Stimulated activated CD4-positive, alpha-beta T cell treated with anti-CD3 and anti-CD28 coated beads, Interleukin-2, amount 100 ng/mL, for 24 hours (primary cell): ENCODE measurements at places on chromosomes 12 and 14.

DNA sequence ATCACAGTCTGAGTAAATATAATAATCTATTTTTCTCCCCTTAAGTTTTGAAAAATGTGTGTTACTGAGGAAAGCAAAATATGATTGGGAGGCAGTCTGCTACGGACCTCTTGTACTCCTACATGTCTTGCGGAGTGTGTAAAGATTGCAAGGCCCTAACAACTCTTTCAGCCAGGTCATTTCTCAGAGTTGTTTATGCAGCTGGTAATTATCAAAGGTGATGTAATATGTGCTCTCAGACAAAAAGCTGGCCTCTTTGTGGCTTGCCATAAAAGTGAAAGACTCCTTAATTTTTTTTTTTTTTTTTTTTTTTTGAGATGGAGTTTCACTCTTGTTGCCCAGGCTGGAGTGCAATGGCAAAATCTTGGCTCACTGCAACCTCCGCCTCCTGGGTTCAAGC lies 40.5 kb upstream of the MON2 start:
- no peak for DNase-seq

- DNase-seq = no peak
Observed at GRCh38 chr12:91053951-91054715, 3.7 kb downstream of the KERA start.

DNA sequence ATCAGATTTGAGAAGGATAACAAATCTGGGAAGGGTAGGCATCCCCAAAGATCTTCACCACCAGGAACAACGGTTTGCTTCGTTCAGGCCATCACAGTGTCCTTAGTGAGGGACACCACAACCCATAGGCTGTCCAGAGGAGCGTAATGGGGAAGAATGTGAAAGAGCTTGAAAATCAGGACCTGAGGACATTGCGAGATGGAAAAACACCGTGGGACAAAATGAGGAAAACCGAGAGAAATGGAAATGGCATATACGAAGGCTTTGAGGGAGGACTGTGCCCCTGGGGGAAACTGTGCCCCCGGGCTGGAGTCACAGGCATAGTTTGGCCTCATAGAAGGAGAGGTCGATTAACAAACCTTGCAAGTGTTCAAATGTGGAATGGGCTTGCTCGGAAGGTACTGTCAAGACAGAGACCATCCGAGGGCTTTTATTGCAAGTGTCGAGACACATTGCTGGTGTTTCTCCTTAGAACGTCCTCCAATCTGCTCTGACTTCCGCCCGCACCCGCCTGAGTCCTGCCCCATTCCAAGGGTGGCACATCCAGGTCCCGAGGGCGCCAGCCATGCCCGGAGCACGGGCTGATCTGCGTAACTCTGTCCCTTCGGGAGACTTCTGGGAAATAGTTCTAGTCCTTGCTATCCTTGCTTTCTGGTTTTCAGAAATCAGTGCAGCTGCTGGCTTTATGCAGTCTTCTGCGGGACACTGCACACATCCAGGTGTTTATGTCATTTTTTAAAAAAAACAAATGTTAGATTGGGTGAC lies 885 bp upstream of the PALS1 start:
- peak; percentile 47 for DNase-seq

DNA sequence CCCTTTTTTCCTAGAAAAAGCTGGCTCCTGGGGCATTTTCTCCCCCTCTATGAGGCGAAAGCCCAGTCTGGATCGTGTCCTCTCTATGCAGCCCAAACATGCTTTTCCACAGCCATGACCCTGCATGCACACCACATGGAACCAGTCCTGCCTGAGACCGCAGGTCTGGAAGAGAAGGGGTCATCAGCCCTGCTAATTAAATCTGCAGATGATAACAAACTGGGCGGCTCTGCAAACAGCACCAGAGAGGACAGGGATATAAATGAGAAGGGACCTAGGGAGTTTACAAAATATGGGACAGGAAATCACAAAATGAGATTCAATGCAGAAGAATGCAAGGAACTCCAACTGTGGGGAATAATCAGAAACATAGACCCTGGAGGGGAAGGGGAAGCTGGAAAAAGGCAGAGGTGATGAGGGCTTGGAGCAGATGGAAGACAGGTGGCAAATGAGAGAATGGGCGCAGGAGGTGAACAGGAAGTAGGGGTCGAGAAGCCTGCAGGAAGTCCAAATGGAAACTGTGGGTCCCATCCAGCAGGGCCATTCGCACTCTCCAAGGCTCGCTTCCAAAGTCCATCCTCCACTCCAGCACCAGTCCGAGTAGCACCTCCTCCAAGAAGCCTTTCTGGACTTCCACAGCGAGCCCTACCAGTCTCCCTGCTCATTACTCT lies 76.3 kb downstream of the ANO2 start:
- no peak for DNase-seq

- no peak for DNase-seq
Observed at GRCh38 chr14:99600232-99600888, 3.6 kb downstream of the CCDC85C start.

GRCh38 chr12:65335021-65335714 lies 56.7 kb downstream of the MSRB3 start:
- DNase-seq = no peak

DNA sequence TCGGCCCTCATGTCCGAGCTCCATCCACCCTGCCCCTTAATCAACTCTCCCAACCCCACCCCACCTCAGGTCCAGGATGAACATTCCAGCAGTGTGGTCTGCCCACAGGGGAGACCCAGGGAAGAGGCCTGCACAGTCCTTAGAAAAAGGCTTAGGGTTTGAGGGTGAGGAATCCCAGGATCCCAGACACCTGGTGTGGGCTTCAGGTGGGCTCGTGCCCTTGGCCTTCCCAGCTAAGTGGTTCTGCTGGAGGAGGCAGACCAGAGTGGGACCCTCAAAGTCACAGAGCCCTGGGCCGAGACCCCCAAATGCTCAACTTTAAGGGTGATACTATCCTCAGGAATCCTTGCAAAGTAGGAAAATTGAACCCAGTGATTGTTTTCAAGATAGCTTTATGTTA lies 25.4 kb upstream of the PPP2R5C start:
- DNase-seq = no peak

GRCh38 chr12:128312661-128313060 lies 45.7 kb downstream of the TMEM132C start:
- DNase-seq = no peak

- DNase-seq = no peak
Observed at GRCh38 chr12:15116086-15116485, 105.1 kb downstream of the RERG start.

DNA sequence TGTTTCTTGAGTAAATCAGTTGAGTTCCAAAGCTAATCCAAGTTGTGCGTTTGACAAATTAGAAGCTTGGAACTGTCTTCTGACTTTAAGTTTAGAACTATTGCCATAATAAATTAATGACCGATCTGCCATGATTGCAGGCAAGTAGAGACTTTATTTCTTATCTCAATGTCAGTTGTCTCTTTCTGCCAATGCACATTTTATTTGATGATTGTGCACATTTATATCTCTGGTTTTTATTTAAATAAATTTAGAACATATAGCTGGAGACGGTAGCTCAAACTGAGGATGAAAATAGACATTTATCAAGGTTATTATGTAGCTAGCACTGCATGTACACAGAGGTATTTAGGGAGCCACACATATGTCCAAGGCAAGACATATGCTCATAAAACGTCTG lies 34.1 kb downstream of the SLCO1B1 start:
- DNase-seq = no peak

DNA sequence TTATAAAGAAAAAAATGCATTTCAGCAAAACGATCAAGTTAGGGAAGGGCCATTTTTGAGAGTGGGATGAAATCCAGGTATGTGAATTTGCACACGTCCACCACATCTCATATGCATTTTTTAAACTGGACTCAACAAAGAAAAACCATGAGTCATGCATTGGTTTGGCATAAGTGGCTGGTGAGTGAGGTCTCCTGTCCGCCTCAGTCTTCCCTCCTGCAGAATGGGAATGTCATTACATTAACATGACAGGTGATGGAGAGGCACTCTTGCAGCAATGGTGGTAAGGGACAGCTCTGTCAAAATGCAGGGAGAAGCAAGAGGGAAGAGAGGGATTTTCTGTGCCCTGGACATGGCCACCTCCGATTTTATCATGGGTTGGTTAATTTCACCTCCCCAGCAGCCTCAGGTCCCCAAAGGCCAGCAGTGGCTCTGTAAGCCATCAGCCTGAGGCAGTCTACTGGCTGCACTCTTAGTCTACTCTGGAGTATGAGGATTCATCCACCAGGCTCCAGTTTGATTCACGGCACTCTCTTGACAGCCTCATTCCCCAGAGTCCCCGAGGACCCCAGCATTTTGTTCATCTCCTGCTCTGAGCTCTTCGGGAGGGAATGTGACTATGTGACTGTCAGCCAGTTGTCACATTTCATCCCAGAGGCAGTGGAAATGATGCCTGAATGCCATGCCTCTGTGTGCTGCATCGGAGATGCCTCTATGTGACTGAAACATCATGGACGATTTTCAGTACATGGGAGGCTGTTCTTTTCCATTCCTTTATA lies 17.1 kb upstream of the PWP1 start:
- DNase-seq = no peak

DNA sequence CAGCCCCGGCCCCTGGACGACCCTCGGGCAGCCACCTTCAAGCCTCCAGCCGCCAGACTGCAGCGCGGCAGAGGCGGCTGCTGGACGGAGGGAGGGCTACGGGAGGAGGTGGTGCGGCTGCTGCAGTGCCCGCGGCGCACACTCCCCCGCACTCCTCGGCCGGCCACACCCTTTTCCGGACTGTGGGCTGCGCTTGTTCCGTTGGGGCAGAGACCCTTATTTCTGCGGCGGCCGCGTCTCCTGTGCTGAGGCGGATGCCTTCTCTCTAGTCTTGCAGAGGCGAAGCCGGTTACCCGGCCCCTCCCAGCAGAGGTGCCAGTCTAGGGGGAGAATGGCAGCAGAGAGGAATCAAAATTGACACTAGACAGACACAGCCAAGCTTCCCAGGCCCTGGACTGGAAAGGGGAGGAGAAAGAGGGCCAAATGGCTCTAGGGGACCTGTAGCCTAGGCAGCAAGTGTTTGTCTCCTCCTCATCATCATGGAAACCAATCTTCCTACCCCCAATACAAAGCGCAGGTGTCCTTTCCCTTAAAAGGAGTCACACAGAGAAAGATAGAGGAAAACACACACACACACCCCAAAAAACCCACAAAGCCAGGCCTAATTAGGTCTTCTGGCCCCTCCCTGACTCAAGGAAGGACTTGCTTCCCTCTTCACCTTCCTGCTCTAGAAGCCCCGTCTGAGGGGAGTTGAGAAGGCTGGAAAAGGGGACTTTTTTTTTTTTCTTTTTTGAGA lies 1.3 kb downstream of the ESYT1 start:
- peak; percentile 66 for DNase-seq

GRCh38 chr12:12331896-12332295 lies 18.1 kb downstream of the MANSC1 start:
- DNase-seq = no peak

GRCh38 chr14:31205681-31206535 lies 1.7 kb downstream of the HECTD1 start:
- no peak for DNase-seq

DNA sequence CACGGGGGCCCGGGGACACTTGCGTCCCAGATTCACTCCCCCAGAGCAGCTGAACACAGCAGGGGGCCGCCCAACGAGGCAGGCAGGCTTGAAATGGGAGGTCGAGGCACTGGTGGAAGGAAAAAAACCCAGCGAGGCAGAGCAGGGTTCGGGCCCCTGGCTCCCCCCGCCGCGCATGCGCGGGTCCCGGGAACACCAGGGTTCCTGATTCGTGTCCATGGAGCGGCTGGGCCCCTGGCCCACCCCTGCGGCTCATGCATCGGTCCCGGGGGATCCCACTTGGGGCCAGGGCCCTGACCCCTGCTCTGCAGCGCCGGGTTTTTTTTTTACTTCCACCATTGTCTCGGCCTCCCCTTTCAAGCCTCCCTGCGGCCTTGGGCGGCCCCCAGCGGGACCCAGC lies 321.5 kb downstream of the ALG10 start:
- no peak for DNase-seq

GRCh38 chr14:70018230-70018629 lies 139.0 kb downstream of the SMOC1 start:
- no peak for DNase-seq

DNA sequence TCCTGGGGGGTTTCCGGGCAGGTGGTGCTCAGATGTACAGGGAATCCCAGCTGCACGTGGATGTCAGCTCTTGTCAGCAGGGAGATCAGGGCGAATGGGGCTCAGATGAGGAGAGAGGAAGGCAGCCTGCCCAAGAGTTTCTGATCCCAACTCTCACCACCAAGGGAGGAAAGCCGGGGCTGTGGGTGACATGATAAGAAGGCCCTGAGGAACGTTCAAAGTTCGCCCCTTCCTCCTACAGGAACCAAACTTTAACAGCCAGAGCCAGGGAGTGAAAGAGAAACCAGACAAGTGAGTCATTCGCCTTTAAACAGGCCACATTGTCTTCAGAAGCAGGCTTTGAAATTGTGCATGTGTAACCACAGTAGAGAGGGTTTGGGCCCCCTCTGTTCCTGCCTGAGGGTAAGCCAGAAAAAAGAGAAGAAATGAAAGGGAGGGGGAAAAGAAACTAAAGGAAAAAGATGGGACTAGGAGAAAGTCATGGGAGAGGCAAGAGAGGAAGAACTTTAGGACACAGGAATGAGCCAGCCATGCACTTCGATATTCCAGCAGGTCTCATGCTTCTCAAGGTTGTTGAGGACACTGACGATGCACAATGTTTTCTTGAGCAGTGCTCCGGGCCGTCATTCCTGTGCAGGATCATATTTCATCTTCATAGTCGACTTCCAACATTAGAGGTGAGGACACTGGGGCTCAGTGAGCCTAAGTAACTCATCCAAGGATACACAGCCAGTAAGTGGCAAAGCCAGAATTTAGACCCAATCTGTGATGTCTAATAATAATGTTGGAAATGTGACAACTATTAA lies 691.4 kb upstream of the TBX3 start:
- DNase-seq = no peak

- no peak for DNase-seq
Observed at GRCh38 chr12:15982071-15982470, 70.9 kb downstream of the DERA start.

DNA sequence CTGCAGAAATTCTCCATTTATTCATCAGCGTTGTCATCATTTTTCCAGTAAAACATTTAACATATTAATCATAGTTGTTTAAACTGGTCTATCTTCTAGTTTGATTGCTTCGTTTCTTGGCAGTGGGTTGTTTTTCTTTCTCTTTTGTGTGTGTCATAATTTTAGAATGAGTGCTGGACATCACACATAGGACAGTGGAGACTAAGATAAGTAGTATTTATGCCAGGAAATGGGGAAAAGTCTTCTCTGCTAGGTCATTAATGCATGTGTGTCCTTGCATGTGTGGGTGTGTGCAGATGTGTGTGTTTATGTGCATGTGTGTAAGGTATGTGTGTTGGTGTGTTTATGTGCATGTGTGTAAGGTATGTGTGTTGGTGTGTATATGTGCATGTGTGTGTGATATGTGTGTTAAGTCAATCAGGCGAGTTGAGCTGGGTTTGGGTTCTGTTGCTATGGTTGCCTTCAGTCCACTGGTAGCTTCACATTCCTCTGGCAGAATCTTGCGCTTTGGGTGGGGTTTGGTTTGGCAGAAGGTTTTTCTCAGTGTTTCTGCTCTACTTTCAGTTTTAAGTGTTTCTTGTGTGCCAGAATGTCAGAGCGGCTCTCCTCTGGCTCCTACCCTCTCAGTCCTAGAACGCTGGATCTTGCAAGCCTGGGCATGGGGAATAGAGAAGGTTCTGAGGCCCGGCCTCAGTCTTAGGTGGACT lies 7.8 kb upstream of the ADGRD1 start:
- DNase-seq = no peak
